Left renal cortex interstitium (tissue), 4 donors: ENCODE measurements at places on chromosomes 11 and 22.
A peak's percentile ranks its signal among the peaks of the same experiment; 100 is the strongest.

DNA sequence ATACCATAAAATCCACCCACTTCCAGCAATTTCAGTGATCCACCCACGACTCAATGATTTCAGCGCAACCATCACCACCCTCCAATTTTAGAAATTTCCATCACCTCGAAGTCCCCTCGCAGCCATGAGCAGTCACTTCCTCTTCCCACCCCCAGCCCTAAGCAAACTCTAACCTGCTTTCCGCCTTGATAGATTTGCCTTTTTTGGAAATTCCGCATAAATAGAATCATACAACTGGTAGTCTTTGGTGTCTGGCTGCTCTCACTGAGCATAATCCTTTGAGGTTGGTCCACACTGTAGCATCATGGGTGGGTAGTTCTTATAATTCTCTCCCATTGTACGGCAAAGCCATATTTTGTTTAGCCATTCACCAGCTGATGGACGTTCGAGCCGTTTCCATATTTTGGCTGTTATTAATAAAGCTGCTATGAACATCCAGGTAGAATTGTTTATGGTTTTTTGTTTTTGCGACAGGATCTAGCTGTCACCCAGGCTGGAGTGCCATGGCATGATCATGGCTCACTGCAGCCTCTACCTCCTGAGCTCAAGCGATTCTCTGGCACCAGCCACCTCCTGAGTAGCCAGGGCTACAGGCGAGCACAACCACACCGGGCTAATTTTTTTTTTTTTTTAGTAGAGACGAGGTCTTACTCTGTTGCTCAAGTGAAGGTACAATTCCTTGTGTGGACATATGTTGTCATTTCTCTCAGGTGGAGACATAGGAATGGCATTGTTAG, 16.0 kb downstream of the PIM3 start:
- DNase-seq = no peak

- no peak for DNase-seq
Measured at GRCh38 chr11:79550809-79551208, 110.0 kb upstream of the TENM4 start.

GRCh38 chr11:118530683-118531596, at the start of gene TMEM25:
Gene TMEM25 (plus strand): TSS chr11:118531192. CDS start chr11:118531802, 610 bp downstream.
- DNase-seq = peak; percentile 41

DNA sequence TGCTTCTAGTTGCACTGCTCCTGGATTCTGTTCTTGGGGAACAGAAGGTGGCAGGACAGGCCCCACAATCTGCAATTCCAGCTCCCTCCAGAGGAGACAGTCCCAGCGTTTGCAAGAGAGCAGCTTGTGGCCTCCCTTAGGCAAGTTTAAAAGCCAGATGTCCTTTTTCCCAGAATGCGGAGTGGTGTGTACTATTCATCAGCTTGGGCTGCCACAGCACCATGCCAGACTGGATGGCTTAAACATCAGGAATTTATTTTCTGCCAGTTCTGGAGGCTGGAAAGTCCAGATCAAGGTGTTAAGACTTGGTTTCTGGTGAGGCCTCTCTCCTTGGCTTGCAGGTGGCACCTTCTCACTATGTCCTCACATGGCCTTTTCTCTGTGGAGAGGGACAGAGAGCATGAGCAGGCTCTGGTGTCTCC, 11.7 kb downstream of the MIAT start:
- no peak for DNase-seq

- no peak for DNase-seq
Measured at GRCh38 chr11:15673408-15673831, 558.7 kb downstream of the INSC start.

GRCh38 chr22:29146091-29146560, 59.6 kb upstream of the EMID1 start:
- DNase-seq = no peak

GRCh38 chr11:133497477-133498140, 34.7 kb downstream of the OPCML start:
- no peak for DNase-seq

- no peak for DNase-seq
Measured at GRCh38 chr11:124880290-124880611, 15.0 kb downstream of the ROBO3 start.

- DNase-seq = no peak
Measured at GRCh38 chr22:41286639-41287091, 678 bp upstream of the RANGAP1 start.

DNA sequence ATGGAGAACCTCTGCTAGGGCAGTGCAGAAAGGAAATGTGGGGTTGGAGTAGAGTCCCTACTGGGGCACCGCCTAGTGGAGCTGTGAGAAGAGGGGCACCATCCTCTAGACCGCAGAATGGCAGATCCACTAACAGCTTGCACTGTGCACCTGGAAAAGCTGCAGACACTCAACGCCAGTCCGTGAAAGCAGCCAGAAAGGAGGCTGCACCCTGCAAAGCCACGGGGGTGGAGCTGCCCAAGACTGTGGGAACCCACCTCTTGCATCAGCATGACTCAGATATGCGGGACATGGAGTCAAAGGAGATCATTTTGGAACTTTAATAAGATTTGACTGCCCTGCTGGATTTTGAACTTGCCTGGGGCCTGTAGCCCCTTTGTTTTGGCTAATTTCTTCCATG, 8.7 kb downstream of the TSKU start:
- DNase-seq = no peak

GRCh38 chr11:1542267-1542666, 29.8 kb downstream of the DUSP8 start:
- no peak for DNase-seq

DNA sequence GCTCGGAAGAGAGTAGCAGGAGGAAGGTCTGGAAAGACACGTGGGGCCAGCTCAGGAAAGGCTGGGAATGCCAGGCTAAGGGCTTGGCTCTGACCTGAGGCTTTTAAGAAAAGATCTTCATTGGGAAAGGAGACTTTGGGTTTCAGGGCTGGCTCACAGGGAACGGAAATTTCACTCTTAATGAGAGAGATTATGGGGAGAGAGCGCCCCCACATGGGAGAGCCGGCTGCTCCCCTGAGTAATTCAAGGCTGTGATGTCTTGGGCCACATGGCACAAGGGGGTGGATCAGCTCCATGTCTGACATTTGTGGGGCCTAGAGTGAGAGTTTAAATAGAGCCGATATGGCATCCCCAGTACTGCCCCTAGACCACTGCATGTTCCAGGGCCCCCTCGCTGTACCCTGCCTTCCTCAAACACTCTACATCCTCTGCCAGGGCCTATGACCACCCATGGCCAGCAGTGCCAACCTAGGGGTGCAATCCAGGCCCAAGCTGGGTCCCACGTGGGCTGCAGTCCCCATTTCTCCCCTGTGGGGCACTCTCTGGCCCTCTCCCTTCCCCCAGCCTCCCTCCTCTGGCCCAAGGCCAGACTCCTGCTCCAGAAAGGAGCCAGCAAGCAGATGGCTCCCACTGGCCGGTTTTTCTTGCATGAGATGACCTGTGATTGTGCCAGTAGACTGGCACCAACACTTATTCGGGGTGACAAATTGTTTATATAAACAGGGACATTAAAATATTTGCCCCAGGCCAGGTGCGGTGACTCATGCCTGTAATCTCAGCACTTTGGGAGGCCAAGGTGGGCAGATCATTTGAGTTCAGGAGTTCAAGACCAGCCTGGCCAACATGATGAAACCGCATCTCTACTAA, 75.2 kb downstream of the ISX start:
- DNase-seq = no peak

GRCh38 chr22:23889620-23890019, 4.6 kb upstream of the MIF start:
- DNase-seq = no peak

DNA sequence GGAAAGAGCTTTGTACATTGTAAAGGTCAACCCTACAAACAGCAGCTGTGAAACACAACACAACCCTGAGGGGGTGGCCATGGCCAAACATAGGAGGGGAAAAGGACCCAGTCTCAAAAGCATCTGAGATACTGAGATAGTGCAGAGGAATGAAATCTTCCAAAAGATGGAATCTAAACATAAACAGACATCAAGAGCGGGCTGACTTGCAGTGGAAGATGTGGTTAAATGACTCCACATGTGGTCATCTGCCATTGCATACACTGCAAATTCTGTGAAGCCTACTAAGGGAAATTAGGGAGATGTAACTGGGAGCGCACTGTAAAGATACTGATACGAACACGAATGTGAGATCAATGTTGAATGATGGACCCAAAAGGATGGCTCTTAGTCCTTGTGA, 22.0 kb downstream of the BDNF start:
- no peak for DNase-seq
